Endothelial cell of umbilical vein (primary cell): ENCODE measurements at places on chromosomes 11 and 22. TPM values are rescaled to one million over a fixed set of nuclear protein-coding genes. Genes with fewer than 3 reads are reported as not detected.

The SLC22A9 gene
- not detected in 2 replicates for total RNA-seq

The GAB4 gene
- not detected in 2 replicates for total RNA-seq

The ACTN3 gene
- 0.18 TPM in 1 of 2 replicates, not detected in the other for total RNA-seq

The FGF3 gene
- not detected in 2 replicates for total RNA-seq

The APOL5 gene
- not detected in 2 replicates for total RNA-seq

The FOLH1 gene
- total RNA-seq, result 0.53 and 1.4 TPM in 2 replicates

The UBQLN3 gene
- total RNA-seq, result not detected in 2 replicates

The INPP5J gene
- total RNA-seq, result 0.49 and 0.65 TPM in 2 replicates

The FJX1 gene
- total RNA-seq, result 23.7 and 26.6 TPM in 2 replicates

The FAM83F gene
- not detected in 2 replicates for total RNA-seq

The MMP8 gene
- total RNA-seq, result not detected in 2 replicates

The OR51B2 gene
- total RNA-seq, result not detected in 2 replicates

The FDXACB1 gene
- 1.4 and 3.3 TPM in 2 replicates for total RNA-seq

The OR52I2 gene
- not detected in 2 replicates for total RNA-seq

The SLN gene
- not detected in 2 replicates for total RNA-seq

The KCNK4 gene
- total RNA-seq, result 0.44 TPM in 1 of 2 replicates, not detected in the other

The MYBPC3 gene
- total RNA-seq, result not detected in 2 replicates

The TYR gene
- total RNA-seq, result not detected in 2 replicates

The CTSC gene
- total RNA-seq, result 130 and 226 TPM in 2 replicates

The SERPING1 gene
- not detected in 2 replicates for total RNA-seq

The KBTBD3 gene
- total RNA-seq, result 2.4 and 3.6 TPM in 2 replicates

The PHLDA2 gene
- total RNA-seq, result 44.5 and 51.5 TPM in 2 replicates

The CSF2RB gene
- total RNA-seq, result 20.6 and 24.9 TPM in 2 replicates

The MUC5AC gene
- total RNA-seq, result not detected in 2 replicates

The ABCG4 gene
- total RNA-seq, result 0.67 and 1.7 TPM in 2 replicates

The OR51A4 gene
- not detected in 2 replicates for total RNA-seq

The C11orf16 gene
- not detected in 2 replicates for total RNA-seq

The CFAP68 gene
- 7.4 TPM in 2 replicates for total RNA-seq

The SPON1 gene
- 0.31 TPM in 1 of 2 replicates, not detected in the other for total RNA-seq

The PHF21B gene
- not detected in 2 replicates for total RNA-seq

The NAALAD2 gene
- total RNA-seq, result 1.1 and 1.8 TPM in 2 replicates

The LRRC32 gene
- 77.0 and 117 TPM in 2 replicates for total RNA-seq

The HEPACAM gene
- total RNA-seq, result not detected in 2 replicates

The HEPHL1 gene
- total RNA-seq, result not detected in 2 replicates

The CTTN gene
- total RNA-seq, result 307 and 330 TPM in 2 replicates

The ATG13 gene
- total RNA-seq, result 66.5 and 67.3 TPM in 2 replicates

The CRYBB2 gene
- 1.4 TPM in 1 of 2 replicates, not detected in the other for total RNA-seq

The OR52E8 gene
- not detected in 2 replicates for total RNA-seq

The TSGA10IP gene
- total RNA-seq, result not detected in 2 replicates
